ENCODE measurements at places on chromosomes 13 and 19.

DNA sequence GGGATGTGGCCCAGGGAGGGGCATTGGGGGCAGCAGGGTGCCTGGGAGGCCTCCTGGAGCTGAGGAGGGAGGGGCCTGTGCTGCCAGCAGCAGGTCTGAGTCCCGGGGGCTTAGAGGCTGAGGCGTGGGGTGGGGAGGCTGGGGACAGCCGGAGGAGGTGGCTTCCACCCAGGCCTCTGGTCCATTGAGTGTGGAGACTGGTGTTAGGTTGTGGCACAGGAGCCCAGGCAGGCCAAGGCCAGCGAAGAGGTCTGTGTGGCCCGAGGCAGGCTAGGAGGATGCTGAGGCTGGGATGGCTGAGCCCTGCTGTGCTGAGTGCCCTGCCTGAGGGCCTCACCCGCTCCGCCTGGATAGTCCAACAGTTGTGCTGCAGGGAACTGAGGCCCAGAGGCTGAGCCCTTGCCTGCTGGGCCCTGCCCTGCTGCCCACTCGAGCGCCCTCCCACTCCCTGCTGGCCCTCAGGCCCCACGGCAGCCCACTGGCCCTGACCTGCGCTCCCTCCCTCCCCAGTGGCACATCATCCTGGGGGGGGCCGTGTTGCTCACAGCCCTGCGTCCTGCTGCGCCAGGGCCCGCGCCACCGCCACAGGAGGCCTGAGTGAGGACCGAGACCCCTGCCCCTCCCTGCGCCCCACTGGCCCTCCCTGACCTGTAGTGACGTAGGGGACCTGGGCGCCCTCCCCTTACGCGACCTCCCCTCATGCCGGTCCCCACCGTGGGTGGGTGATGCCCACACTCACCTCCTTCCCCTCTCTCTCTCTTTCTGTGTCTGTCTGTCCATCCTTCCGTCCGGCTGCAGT is 4.9 kb upstream of the GARIN5A start:
- DNase-seq: no peak

DNA sequence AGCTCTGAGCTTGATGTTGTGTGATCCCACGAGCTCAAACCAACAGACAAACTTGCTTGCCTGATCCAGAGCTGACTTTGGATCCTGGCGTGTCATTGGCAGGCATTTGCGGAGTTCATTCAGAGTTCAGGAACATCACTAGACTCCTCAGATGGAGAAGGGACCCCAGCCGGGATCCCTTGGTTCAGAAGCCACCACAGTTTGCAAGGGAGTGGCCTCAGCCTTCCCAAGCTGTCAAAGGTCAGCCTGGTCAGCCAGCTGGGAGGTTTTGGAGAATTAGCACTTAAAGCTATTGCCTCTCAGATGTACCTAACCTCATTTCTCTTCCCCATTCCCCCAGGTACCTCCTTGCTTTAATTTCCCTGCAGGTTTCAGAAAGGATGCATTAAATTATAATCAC is 208.8 kb upstream of the SOX21 start:
- DNase-seq: no peak

DNA sequence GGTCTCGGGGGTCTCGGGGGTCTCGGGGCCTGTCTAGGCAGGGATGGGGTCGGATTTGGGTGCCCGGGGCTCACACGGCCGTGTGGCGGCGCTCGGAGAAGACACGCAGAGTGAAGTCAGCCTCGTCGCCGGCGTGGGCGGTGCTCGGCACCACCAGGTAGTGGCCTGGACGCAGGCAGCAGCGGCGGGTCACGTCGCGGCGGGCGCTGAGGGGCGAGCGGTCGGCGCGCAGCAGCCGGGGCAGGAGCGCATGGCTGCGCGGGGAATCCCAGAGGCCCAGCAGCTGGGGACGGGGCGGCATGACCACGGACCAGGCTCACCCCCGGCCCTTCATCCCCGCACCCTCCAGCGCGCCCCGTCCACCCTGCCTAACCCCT is 8.2 kb downstream of the CAPN12 start:
- peak; percentile 46 for DNase-seq

GRCh38 chr13:26168237-26168814 is 53.8 kb downstream of the RNF6 start:
- DNase-seq: peak; percentile 63

GRCh38 chr19:13149628-13150186 is 468 bp downstream of the STX10 start:
- peak; percentile 67 for DNase-seq

DNA sequence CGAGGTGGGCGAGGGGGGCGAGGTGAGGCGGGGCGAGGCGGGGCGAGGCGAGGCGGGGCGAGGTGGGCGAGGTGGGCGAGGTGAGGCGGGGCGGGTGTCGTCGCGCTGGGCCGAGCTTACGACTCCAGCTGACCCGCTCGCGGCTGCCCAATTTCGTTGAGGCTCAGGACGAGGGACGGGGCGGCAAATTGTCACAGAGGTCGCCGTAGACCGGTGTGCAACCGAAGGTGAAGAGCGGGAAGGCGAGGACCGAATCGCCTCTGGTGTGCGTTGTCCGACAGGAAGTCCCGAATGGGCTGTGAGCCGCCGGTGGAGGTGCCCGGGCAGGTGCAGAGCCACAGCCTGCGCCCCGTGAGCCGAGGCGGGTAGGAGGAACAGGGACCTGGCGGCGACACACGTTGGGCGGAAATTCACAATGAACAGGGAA is at the start of gene LACC1:
LACC1 (plus strand) TSS at position 150 of the 427 bp plus-strand sequence. CDS start 1,082 bp downstream, outside the sequence.
- DNase-seq: peak; percentile 6

GRCh38 chr13:104962411-104962810 is 1573.1 kb downstream of the EFNB2 start:
- DNase-seq: no peak

DNA sequence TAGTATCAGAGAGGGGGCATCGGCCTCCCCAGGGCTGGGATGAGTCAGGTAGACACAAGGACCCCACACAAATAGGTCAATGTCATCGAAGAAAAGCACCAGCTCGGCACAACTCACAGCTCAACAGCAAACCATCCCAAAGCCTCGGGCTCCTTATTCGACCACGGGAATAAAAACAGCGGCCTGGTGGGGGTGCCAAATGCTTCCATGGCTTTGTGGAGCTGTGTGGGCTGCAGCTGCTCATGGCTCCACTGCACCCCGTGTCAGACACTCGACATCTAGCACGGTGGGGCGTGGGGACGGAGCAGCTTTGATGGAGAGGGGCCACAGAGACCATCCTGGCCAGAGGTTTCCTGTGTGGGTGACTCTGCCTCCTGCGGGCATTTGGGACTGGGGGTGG is 212.5 kb upstream of the SOX1 start:
- DNase-seq: no peak
